ENCODE measurements at places on chromosomes 13 and 19.

- DNase-seq, result no peak
Observed at GRCh38 chr19:16266586-16266942, 58.1 kb upstream of the KLF2 start.

GRCh38 chr19:48812094-48812929 is 1.5 kb upstream of the BCAT2 start:
- peak; percentile 82 for DNase-seq

- DNase-seq, result peak; percentile 20
Observed at GRCh38 chr13:25587326-25587980, 215.7 kb downstream of the ATP8A2 start.

DNA sequence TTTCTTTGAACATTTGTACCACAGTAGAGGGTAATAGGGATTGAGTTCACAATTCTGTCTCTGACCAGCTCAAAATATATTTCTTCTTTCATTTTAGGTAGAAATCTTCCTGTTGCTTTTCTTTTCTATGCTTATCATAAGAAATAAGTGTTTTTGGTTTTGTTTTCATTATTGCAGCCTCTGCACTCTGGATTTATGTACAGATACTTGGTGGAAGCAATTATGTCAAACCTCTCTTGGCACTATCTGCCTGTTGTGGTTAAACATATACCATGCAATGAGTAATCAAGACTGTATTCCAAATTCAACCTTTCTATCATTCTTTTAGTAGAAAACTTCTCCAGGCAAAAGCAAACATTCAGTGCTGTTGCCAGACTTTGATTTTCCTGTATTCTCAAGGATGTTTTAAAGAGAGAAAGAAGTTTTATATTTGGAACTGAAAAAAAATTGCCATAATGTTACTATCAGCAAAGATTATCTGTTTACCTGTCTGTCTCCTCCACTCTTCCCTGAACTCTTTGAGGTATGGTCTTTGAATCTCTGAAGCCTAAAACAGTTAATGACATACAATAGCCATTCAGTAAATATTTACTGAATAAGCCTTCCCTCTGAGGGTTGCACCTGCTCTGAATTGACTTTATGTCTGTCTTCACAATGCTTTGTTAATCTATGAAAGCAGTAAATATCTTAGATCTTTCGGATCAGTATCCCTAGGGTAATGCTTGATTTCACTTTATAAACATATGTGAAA is 612.5 kb upstream of the PRR20A start:
- no peak for DNase-seq

DNA sequence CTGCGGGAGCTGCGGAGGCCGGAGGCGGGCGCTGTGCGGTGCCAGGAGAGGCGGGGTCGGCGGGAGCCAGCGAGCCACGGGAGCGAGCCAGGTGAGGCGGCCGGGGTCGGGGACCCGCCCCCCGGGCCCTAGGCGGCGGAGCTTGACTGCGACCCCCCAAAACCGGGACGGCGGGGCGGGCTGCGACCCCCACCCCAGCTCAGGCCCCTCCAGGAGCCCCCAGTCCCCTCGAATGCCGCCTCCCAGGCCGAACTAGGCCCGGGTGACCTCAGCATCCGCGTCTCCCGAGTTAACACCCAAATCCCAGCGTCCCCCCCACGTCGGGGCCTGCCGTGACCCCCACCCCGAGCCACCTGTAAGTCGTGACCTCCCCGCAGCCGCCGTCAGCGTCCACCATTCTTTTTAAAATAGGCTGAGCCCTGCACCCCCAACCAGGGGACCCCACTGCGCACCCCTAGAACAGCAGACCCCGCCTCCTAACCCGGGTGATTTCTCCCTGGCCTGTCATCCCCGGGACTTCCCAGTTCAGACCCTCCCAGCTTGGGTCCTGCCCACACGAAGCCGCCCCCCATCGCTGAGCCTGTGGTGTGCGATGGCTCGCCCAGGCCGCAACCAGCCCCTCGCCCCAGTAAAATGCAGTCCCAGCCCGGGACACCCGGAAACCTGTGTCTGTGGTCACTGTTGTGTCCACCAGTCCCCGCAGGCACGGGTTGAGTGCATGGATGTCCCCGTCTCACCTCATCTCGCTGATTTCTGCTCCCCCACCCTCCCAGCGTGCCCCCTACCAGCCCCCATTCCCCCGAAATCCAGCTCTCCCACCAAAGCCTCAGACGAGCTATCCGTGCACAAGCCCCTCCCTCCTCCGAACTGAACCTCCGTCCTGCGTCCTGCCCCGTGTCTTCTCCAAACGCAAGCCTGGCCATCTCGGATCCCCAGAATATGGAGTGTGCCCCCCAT is 551 bp downstream of the FZR1 start:
- peak; percentile 32 for DNase-seq

GRCh38 chr19:12222980-12223630 is 60.2 kb downstream of the ZNF136 start:
- no peak for DNase-seq

DNA sequence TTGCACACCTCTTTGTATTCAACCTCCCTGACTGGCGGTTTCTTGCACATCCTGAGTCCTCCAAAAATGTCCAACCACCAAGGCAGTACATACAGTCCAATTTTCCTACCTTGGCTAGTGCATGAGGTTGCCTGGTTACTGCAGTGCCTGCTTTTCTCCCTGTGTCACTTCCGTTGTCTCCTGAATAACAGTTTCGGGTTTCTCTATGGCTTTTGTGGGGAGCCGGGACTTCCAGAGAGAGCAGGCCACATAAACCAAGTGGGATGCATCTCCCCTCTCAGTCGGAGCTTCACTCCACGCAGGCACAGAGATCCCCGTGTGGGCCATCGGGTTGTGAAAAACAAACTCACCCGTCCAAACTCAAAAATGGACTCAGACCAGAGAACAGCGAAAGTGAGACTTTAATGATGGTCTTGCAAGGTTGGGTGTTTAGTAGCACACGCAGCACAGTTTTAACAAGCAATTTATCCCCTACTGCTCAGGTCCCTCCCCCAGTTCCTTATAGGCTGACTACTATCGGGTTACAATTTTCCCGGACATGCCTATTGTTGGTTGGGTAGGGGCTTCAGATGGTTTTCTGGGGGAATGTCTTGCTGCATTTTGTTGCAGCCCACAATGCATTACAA is 173.1 kb downstream of the POU4F1 start:
- peak; percentile 21 for DNase-seq

GRCh38 chr13:60412909-60413616 is 16.0 kb downstream of the TDRD3 start:
- no peak for DNase-seq

DNA sequence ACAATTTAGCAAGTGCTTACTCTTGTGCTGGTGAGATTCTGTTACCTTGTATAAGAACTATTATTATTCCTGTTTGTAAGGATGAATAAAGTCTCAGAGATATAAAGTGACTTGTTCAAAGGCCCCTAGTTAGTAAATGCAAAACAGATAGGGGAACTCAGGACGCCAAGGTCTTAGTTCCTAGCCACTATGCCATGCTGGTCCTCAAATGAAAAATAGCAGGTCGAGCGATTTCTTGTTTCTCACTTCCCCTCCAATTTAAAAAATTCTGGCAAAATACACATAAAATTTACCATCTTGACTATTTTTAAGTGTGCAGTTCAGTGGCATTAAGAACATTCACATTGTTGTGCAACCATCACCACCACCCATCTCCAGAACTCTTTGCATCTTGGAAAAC is 1.1 kb downstream of the TECR start:
- DNase-seq, result no peak

DNA sequence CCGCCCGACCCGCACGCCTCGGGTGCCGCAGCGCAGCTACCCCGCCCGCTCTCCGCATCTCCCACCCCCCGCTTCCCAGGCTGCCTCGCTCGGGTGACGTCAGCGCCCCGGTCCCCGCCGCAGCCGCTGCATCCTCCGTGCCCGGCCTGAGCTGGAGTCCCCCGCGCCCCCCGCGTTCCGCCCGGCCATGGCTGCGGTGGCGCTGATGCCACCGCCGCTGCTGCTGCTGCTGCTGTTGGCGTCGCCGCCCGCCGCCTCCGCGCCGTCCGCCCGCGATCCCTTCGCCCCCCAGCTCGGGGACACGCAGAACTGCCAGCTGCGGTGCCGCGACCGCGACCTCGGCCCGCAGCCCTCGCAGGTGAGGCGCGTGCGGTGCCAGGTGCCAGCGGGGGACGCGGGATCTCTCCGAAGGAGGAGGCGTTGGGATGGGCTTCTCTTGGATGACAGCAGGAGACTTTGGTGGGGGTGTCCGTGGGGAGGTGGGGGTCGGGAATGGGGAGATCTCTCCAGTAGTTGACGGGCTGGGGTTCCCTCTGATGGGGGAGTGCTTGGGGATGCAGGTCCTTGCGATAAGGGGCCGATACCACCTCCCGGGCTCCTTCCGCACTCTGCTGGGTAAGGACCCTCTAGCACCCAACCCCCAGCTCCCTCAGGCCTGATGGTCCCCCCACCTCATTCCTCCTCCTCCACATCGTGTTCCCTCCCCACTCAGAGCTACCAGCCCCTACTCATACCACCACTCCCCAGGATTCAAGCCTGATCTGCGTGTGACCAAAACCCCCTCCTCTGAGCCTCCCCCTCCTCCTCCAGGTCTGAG is at the start of gene TMEM59L:
TSS of gene TMEM59L (plus strand) at position 99 of the 817 bp plus-strand sequence. CDS start at position 188, 89 bp downstream.
- DNase-seq, result peak; percentile 40

DNA sequence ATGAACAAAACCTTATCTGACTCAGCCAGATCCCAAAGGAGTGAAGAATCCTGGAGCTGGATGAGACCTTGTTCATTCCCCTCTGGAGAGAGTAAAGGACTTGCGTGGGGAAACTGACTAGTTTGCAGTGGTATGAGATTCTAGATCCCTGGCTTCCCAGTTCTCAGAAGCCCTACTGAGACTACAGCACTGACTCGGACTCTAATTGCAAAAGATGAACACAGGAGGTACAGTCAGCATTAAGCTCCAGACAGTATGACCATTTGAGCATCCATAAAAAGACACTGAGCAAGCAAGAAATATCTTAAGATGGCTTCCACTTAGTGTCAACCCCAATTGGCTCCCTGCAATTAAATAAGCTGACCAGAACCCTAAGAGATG is 6.8 kb downstream of the ZC3H4 start:
- no peak for DNase-seq

- DNase-seq, result no peak
Observed at GRCh38 chr13:88434953-88435352, 763.8 kb downstream of the SLITRK5 start.

- no peak for DNase-seq
Observed at GRCh38 chr13:56917966-56918365, 222.8 kb upstream of the PRR20A start.

- DNase-seq, result peak; percentile 78
Observed at GRCh38 chr13:32902874-32903273, 113.3 kb upstream of the KL start.

GRCh38 chr13:48066310-48066989 is 28.5 kb downstream of the MED4 start:
- DNase-seq, result no peak

- no peak for DNase-seq
Observed at GRCh38 chr13:75813323-75813722, 177.2 kb downstream of the LMO7 start.

DNA sequence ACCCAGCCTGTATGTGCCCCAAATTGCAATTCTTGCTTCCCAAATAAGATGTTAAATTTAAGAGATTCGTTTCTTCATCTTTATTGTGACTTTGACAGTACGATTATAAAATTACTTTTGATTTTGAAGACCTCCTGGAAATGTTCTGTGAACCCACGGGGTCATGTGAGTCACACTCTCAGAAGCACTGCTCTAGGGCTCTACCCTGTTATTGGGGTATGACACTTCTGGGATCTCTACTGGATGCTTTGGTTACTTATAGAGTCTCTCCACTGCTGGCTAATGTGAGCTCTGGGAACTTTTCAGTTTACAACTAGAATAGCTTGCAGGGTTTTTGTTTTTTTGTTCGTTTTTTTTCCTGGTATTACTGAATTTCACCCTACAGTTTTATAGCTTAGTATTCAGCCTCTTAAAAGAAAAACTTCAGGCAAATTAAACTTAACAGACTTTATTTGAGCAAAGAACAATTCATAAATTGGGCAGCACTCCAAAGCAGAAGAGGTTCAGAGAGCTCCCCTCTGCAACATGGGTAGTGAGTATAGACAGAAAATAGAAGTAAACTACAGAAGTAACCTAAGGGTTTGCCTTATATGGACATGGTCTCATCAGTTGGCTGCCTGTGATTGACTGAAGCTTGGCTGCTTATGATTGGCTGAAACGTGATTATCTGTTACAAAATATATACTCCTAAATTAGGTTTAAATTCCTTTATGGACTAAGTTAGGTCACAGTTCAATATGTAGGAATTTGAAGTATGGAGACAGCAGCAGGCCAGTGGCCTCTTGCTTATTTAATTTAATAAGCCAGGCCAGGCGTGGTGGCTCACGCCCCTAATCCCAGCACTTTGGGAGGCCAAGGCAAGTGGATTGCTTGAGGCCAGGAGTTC is 28.5 kb upstream of the PSPC1 start:
- no peak for DNase-seq

DNA sequence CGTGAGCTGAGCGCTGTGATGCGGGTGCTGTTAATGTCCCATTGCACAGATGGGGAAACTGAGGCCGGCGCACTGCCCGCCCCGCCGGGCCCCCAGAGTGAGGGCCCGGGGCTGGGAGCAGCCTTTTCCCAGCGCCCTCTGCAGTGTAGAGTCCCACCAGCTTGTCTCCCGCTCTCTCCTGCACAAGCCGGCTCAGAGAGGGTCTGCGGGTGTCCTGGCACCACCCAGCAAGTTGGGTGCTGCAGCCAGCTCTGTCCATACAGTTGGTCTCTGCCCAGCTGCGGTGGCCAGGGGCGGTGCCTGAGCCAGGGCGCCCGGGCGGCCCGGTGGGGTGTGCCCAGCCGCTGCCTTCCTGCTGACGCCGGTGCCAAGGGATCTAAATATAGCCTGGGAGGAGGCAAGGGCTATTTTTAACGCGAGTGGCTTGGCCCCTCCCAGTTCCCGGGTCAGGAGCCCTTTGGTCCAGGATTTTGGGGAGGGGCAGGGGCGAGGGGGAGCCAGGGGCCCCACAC is 19.3 kb downstream of the GADD45B start:
- peak; percentile 61 for DNase-seq
